ENCODE measurements at places on chromosomes 7 and 10.

DNA sequence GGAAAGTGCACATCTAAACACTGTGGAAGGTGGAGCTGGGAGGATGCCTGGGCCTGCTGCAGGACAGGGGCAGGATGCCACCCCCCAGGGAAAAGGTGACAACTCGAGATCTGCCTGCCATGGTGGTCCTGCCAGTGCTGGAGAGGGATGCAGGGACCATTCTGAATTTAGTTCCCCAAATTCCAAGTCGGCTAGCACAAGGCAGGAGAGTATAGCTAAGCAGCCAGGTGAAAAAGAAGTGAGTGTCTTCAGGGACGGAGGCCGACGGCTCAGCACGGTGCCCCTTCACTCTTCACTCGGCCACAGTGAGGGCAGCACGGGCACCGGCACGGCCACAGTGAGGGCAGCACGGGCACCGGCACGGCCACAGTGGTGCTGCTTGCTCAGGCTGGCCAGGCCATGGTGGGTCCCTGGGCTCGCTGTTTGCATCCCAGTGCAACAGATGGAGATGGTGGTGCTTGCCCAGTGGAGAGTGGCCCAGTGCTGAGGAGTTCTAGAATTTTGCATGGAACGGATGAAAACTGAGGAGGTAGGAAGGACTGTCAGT, 161.3 kb upstream of the SHH start:
- no peak for DNase-seq

DNA sequence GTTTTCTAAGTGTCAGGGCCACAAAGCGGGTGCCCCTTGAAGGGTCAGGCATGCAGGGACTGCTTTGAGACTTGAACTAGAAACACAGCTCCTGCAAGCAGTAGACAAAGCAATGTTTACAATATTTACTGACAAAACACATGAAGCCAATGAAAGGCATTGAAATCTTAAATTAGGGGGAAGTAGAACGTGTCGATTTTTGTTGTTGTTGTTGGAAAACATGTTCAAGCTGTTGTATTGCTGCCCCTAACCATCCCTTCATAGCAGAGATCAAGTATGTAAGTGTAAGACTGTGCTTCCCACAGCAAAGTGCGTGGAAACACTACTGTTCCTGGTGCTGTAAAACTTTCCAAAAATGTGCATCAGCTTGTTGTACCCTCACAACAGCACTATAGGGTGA, 131.6 kb upstream of the MGMT start:
- DNase-seq: no peak

DNA sequence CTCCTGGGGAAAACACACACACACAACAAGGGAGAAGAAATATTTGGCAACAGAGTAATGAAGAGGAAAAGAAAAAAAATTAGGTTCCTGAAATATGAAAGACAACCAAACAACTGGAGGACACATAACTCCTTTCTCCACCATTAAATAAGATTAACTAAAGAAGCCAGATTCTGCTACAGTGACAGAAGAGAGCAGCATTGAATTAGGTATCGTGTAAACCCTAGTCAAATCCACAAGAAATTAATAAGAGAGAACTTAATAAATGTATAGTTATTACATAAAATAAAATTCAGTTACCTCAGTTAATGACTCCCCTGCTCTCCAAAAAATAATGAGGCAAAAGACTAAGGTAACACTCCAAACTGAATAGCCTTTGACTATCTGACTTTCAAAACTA, 306.7 kb downstream of the CRPPA start:
- DNase-seq: peak; percentile 48

DNA sequence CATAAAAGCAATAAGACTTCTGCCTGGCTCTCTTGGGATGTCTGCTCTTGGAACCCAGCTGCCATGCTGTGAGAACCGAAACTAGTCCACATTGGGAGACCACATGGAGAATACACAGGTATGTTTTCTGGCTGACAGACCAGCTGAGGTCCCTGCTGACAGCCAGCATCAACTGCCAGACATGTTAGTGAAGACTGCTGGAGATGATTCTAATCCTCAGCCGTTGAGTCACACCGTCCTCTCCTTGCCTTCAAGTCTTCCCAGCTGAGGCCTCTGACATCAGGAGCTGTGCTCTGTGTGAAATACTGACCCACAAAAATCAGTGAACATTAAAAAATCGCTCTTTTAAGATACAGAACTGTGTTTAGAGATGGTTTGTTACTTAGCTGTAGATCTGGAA, 36.9 kb upstream of the AGR2 start:
- DNase-seq: peak; percentile 68

- no peak for DNase-seq
Measured at GRCh38 chr7:139351027-139351426, 8.7 kb upstream of the LUC7L2 start.
